ENCODE measurements at places on chromosomes 1 and 21.

DNA sequence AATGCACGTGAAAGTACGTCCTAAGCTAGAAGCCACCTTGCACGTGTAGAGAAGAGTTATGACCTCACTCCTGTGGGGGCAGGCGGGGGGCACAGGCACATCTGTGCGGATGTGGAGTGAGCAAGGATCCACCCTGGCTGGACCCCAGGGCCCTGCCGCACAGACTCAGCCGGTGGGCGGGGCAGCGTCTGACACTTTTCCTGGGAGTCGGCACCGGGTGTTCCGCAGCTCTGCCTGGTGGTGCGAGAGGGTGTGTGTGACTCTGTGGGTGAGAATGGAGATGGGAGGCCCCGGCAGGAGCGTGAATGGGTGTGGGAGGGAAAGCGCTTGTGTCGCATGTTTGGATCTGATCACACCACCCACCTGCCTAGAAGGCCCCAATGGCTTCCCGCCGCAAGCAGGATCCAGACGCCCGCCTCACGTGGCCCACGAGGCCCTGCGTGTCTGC is 29.5 kb downstream of the RAP1GAP start:
- no peak for DNase-seq

DNA sequence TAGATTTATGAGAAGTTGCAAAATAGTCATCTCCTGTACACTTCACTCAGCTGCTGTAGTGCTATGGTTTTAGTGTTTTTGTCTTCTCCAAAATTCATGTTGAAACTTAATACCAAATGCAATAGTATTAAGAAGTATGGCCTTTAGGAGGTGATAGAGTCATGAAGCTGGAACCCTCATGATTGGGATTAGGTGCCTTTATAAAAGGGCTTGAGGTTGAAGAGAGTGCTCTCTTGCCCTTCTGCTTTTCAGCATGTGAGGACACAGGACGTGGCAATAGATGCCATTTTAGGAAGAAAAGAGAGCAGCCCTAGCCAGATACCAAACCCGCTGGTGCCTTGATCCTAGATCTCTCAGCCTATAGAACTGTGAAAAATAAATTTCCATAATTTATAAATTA is 87.6 kb downstream of the CTH start:
- DNase-seq: no peak

DNA sequence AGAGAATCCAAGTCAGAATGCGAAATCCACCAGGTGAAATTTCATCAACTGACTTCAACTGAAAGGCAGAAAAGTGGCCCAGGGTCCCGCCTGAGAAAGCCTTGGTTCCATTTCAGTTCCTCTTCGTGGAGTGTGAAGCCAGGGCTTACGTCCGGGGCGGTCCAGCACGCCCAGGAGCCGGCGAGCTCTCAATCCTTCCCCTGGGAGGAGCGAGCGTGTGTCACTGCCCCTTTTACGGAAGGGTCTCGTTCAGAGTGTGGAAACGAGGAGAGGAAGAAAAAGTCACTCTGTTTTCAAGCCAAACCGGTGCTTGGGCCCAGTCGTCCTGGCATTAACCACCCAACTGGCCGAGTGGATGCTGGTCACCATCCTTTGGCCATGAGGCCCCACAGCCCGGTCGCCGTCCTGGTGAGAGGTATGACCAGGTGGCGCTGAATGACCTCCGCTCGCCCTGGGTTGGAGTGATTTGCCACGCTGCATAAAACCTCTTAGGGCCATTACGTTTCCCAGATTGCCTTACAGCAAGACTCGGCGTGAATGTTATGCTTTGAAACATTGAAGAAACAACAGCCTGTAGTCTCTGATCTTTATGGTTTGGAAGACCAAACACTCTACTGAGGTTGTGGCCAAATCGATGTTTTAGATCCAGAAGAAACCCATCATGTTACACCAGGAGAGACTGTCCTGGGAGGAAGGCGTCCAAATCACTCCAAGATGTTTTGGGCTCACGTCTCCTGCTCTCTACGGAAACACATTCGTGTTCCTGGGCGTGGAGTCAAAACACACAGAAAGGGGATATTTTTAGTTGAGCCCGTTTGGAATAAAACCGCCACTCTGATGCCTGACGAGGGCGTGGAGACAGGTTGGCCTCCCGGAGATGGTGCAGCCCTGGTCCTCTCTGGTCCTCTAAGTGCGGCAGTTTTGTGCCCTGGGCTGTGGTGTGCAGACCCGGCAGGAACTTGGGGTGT is 93.6 kb upstream of the ACTRT2 start:
- DNase-seq: no peak

DNA sequence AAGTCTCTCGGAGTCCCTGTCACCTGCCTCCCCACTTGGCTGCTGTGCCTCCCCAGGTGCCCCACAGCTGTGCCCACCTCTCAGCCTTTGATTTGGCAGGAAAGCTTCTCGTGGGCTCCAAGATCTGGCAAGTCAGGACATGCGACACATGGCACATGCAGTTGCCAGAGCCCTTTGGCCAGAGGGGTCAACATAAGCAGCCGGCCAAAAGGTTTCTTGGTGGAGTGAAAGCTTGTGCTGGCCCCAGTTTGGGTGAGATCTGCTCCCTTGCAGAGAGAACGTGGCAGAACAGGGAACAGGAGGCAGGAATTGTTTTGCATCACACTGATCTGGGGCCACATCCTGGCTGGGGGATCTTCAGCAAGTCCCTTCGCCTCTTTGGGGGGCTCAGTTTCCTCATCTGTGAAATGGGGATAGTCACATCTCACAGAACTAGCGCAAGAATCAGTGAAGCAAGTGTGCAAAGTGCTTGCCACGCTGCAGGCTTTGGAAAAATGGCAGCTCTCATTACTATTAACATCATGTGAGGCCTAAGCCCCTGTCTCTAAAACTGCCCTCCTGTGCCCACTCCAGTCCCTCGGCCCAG is 232.6 kb downstream of the TRABD2B start:
- DNase-seq: no peak

- no peak for DNase-seq
Observed at GRCh38 chr1:26027716-26028489, 6.3 kb downstream of the EXTL1 start.

DNA sequence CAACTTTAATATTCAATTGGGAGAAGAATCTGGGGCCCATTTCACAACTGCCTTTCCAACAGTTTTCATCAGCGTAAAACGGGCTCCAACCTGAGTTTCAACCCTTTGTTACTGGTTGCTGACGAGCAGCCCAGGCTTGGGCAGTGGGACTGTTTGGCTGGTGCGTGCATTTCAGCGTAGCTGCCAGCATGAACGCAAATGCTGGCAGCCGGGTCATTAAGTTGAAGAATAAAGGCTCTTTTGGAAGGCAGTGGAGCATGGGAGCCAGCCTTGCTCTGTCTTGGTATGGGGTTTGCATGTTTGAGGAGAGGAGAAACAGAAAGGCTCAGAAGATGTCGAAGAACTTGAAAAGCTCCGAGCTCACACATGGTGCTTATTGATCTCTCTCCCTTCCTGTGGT is 40.7 kb downstream of the WDR3 start:
- DNase-seq: no peak

- DNase-seq: no peak
Observed at GRCh38 chr1:55800503-55800902, 585.3 kb upstream of the USP24 start.

DNA sequence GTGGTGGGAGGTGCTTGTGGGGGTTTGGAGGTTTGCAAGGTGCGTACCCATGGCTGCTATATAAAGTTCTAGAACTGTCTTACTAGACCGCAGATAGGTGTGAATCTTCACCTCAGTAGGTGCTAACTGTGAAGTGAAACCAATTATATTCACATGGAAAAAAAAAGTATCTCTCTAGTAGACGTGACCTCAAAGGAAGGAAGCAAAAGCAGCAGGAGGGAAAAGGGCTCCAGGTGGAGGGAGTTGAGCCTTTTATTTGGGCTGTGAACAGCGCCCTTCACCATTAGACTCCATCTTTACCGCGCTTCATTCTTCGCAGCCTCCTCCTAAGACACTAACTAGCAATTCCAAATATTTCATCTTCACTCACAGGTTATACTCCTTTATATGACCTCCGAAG is 129.8 kb downstream of the TBX19 start:
- no peak for DNase-seq

GRCh38 chr1:2469103-2469940 is 6.8 kb upstream of the PLCH2 start:
- DNase-seq: no peak

GRCh38 chr1:244089561-244089960 is 38.5 kb downstream of the ZBTB18 start:
- no peak for DNase-seq

- DNase-seq: no peak
Observed at GRCh38 chr1:203813581-203814341, 18.3 kb downstream of the ZBED6 start.

- no peak for DNase-seq
Observed at GRCh38 chr1:205600085-205600484, 31.7 kb downstream of the ELK4 start.

DNA sequence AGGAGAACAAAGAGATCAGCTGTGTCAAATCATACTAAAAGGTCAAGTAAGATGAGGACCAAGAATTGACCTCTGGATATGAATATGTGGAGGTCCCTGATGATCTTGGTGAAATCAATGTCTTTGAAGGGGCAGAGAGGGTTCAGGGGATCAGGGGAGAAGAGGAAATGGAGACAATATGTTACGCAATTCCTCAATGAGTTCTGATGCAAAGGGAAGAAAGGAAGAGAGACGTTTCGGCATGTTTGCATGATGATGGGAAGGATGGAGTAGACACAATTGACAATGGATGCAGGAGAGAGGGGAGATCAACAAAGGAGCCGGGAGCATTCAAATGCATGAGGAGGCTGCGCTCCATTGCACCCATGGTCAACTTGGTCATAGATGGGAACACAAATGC is 36.0 kb upstream of the GUCA2B start:
- DNase-seq: no peak

DNA sequence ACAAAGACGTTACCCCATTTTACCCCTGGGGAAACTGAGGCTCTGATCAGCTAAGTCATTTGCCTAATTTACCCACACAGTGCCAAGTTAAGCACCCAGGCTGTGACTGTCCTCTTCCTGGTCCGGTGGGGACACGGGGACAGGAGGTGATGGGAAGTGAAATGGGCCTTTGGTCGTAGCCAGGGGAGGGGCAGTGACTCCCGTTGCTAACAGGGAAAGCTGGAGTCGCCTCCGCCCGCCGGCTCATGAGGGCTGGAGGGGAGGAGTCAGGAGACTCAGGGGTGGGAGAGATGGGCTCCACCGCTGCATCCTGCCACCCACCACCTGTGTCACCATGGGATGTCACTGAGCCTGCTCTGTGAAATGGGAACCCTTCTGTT is 139.3 kb downstream of the PGBD5 start:
- DNase-seq: no peak

- DNase-seq: no peak
Observed at GRCh38 chr1:45306319-45306718, 20.4 kb upstream of the HPDL start.

DNA sequence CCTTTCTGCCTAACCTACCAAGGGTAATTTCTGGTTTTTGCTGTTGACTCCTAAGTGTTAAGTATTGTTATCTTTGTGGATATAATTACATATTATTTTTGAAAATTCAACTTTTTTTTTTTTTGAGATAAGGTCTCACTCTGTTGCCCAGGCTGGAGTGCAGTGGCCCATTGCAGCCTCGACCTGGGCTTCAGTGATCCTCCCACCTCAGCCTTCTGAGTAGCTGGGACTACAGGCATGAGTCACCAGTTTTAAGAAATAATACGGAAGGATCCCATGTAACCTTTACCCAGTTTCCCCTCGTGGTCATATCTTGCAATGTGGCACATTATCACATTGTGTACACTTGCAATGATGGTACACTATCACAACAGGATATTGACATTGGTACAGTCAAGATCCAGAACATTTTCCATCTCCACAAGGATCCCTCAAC is 3.1 kb downstream of the CHD1L start:
- DNase-seq: no peak

DNA sequence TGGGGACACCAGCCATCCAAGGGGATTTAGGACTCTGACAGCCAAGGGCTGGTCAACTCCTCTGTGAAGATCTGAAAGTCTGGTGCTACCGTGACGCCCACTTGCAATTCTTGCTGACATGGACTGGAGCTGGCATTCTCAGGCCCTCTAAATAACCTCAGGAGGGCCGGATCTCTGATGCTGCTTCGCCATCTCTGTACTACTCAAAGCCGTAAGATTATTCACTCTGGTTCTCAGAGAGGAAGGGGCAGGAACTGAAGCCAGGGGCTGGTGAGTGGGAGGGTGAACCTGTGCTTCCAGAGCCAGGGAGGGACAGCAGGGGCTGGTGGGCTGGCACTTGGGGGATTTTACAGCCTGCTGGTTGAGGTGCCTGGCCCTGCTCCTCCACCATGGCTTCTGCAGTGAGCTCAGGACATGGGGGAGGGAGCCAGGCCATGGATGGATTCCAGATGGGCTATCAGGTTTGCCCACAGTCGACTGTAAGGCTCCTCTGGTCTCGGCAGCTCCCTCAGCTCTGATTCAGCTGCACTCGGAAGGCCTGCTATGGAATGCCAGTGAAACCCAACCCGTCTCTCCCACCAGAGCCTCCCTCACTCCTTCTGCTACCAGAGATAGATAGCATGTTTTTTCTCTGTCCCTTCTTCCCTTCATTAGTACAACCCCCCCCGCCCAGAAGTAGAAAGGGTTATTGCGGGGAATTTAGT is 84.5 kb downstream of the PLXNA2 start:
- no peak for DNase-seq

DNA sequence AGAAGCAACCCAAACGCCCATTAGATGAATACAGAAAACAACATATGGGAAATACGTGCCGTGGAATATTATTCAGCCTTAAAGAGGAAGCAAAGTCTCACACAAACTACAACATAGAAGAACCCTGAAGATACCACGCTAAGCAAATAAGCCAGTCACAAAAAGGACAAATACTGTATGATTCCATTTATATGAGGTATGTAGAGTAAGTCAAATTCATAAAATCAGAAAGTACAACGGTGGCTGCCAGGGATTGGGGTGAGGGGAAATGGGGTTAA is 54.2 kb downstream of the SIPA1L2 start:
- no peak for DNase-seq

GRCh38 chr1:183651612-183652011 is 1.5 kb downstream of the APOBEC4 start:
- no peak for DNase-seq

GRCh38 chr1:187763976-187764375 is 935.2 kb downstream of the PLA2G4A start:
- no peak for DNase-seq

- DNase-seq: peak; percentile 15
Observed at GRCh38 chr1:22143065-22144033, at the start of gene WNT4. TSS of gene WNT4 (minus strand) at chr1:22143097. CDS start at chr1:22142922, 175 bp downstream.

DNA sequence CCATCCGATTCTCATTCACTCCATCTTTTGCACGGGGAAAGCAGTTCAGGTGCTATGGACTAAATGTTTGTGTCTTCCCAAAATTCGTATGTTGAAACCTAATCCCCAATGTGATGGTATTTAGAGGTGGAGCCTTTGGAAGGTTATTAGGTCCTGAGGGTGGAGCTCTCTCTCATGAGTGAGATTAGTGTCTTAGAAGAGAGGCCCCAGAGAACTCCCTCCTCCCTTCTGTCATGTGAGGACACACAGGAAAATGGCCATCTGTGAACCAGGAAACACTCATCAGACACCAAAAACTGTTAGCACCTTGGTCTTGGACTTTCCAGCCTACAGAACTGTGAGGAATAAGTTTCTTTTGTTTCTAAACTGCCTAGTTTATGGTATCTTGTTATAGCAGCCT is 15.8 kb upstream of the CCDC190 start:
- no peak for DNase-seq

All from activated CD4-positive, alpha-beta T cell treated with anti-CD3 and anti-CD28 coated beads for 4 hours (primary cell).